ENCODE measurements at places on chromosomes 6 and 20.

DNA sequence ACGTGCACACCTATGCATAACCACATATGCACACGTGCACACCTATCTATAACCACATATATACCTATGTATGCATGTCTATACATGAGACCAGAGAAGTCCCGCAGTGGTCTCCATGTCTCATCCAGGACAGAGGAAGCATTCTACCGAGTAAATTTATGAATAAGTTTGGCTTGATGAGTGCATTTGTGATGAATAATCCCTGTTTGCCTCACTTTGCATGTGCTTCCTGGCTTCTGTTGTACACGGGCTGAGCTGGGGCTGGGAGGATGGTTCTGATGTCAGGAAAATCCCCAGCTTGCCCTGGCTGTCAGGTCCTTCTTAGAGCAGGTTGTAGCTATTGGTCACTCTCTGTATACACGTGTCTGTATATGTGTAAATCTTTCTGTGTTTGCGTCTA lies 157.6 kb upstream of the RPS6KA2 start:
- no peak for DNase-seq

DNA sequence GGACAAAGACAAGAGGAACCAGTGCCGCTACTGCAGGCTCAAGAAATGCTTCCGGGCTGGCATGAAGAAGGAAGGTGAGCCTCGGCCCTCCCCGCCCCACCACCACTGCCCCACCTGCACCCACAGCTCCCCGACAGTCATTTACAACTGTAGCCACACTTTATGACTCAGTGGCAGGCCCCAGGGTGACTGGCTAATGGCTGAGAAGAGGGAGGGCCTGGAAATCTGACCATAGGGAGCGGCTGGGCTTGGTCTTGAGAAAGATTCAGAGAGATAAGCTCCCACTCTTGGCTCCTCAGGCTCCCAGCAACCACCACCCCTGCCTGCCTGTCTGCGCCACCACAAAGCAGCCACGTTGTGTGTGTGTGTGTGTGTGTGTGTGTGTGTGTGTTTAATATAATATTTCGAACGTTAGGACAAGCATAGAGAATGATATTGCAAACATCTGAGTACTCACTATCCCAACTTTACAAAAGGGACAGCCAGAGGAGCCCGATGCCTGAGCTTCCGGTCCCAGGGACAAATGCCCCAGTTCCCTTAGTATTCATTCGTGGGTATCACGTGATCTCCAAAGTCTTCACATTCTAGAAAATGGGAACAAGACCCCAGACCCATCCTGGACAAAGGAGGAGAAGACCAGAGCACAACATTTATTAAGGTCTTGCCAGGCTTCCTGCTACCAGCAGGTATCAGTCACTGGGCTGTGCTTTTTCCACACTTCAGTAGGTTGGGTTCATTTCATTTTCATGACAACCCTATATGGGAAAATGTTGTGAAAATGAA lies 52.1 kb downstream of the HNF4A start:
- DNase-seq: no peak

DNA sequence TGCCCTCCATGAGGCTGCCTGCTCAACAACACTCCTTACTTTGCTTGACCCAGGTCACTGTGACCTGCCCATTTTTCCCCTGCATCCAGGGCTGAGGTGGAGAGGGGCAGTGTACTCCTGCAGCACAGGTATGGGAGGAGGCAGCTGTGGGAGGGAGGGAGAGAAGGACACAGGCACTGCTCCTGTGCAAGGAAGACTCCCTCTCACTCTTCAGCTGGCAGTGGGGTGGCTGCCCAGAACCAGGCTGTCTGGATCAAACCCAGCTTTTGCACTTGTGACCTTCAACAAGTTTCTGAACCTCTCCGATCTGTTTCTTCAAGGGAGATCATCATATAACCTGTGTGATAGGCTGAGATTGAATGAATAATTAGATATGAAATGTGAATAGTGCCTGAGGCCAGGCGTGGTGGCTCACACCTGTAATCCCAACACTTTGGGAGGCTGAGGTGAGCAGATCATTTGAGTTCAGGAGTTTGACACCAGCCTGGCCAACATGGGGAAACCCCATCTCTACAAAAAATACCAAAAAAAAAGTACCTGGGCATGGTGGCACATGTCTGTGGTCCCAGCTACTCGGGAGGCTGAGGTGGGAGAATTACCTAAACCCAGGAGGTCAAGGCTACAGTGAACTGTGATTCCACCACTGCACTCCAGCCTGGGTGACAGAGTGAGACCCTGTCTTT lies 14.1 kb downstream of the TGIF2 start:
- DNase-seq: no peak

DNA sequence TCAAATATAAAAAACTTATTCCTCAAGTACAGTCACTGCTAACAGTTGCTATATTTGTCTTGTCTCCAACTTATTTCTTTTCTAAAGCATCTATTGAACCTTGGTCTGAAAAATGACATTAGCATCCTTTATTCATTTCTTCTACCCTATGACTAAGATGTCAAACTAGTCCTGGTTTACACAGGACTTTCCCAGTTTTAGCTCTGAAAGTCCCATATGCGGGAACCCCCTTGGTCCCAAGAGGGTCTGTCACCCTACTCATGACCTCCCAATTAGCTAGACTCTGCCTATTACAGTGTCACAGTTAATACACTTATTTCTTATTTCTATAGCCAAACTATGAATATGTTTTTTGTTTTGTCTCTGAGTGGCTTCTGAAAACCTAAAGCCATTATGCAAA lies 37.1 kb downstream of the PLEKHG1 start:
- no peak for DNase-seq

GRCh38 chr6:34177181-34177591 lies 31.3 kb upstream of the GRM4 start:
- no peak for DNase-seq

DNA sequence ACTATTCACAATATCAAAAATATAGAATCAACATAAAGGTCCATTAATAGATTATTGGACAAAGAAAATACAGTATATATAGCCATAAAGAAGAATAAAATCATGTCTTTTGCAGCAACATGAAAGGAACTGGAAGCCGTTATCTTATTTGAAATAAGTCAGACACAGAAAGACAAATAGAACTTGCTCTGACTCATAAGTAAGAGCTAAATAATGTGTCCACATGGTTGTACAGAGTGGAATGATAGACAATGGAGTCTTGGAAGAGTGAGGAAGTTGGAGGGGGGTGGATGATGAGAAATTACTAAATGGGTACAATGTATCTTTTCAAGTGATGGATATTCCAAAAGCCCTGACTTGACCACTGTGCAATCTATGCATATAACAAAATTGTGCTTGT lies 613.5 kb downstream of the PHF3 start:
- DNase-seq: no peak

DNA sequence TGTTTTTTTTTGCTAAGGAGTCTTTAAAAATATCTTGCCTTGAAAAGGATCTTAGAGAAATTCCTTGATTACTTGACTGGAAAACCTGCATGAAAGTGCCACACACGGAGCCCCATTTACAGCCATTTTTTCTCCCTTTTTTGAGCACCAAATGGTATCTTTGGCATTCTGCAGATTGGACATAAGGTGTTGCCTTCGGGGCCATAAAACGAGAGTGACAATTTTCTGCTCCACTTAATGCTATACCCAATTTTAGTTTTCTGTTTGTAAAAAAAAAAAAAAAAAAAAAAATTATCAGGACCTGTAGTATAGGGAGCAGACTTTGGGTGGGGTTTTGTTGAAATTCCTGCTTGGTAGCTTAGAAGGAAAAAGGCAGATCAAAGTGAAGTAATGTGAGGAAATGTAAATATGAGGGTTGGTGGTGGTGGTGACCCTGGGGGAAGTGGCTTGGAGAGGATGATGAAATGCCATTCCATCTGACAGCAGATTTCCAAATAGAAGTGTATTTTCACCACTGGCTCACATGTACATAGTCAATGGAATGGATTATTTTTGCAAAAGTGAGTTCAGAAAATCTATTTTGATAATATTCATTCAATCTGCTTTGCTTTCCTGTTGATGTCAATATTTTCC lies 212.1 kb upstream of the SOX4 start:
- DNase-seq: no peak

DNA sequence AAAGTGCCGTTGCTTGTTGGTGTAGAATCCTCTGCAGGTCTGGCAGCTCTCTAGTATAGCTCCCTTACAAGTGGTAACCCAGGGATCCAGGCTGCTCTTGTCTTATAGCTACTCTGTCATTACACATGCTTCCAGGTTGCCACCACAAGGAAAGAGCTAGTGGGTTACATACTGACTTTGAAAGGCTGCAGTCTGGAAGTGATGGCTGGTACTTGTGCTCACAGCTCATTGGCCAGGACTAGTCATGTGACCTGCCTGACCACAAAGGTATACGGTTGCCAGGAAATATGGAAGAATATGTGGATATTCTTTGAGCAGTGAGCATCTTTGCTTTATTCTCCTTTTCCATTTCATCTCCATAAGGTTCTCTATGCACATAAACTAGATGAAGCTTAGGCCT lies 46.0 kb downstream of the RREB1 start:
- peak; percentile 71 for DNase-seq

DNA sequence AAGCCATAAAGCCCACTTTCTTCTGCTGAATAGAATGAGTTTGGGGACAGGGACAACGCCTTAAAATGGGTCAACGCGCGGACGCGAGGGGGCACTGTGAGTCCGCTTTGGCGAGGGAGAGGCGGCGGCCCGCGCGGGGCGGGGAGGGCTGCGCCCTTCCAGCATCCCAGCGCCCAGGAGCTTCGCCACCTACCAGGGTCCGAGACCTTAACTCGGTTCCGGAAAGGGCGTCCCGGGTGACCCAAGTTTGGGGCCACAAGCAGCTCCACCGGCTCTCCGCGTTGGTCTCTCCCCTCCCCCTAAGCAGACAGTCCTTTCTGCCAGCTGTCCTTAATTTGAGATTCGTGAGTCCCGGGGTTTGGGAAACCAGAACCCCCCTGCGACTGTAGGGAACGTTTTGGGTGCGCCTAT lies 1.8 kb upstream of the SAMD5 start:
- DNase-seq: peak; percentile 2

- DNase-seq: no peak
These were observed 220.3 kb downstream of the ALDH8A1 start for GRCh38 chr6:134729561-134729960.

DNA sequence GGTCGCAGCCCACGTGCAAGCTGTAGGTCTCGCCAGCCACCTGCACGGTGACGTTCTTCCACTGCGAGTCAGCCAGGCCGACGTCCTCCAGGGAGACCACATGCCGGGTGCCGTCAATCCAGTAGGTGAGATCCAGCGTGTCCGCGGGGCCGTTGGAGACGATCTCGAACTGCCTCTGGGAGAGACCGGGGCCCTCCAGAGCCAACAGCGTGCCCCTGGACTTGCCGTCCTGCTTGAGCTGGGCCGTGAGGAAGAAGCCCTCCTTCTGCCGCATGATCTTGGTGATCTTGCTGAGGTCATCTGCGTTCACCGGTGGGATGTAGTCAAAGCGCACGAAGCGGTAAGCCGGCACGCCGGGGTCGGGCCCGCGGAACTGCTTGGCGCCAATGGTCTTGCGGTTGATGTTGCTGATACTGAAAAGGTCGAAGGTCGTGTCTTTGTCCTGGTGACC lies 5.1 kb downstream of the THBS2 start:
- DNase-seq: no peak

- no peak for DNase-seq
These were observed 140.7 kb downstream of the ESR1 start for GRCh38 chr6:151948002-151948743.

DNA sequence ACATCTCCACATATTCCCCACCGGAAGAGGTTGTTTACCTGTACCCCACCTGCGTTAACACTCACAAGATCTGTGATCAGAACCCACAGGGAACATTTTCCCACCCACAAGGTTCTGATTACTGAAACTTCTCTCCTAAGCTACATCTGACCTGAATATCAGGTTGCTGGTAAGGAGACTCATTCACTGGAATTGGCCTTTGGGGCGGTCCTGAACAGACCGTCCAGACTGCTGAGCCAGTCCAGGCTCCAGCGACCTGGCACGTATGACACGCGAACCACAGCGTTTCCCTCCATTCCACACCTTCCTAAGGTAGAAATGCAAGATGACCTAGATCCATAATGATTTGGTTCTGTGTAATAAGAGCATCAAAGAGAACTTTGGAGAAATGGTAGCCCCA lies 9.8 kb downstream of the VGLL2 start:
- no peak for DNase-seq

DNA sequence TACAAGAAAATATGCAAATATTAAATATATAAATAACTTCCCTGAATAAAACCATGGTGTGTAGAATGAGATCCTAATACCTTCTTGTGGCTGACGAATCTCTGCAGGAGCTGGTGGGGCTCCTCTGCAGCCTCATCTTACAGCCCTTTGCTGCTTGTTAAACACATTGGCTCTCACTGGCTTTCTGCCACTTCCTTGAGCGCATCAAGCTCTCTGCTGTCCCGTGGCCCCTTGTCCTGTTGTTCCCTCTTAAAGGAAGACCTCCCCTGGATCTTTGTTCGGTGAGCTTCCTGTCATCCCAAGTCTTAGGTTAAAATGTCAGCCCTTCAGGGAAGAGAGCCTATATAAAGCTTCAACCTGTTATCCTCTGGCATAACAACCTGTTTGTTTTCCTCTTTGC lies 519.6 kb downstream of the DOK5 start:
- DNase-seq: no peak
